ENCODE measurements at places on chromosomes 2 and 18. TPM values are rescaled to one million over a fixed set of nuclear protein-coding genes. Genes with fewer than 3 reads are reported as not detected.
A peak's percentile ranks its signal among the peaks of the same experiment; 100 is the strongest.

The RPL31 gene
- total RNA-seq = 1,014 TPM

DNA sequence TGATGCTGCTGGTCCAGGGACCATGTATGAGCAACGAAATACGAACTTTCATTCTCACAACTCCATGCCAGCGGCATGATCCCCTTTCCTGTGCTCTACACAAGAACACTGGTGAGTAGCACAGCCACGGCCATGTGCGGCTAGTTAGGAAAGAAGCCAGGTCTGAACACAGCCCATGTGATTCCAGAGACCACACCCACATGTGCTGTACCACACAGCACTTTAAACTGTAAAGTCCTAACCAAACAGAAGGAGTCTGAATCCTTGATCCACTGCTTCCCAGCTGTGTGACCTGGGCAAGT lies 33.0 kb upstream of the ACAA2 start:
- H3K27ac ChIP-seq = no peak overlapping the region
- H3K36me3 ChIP-seq = no peaks in the 10 kb centered on the region
- peaks cover 27% of the 10 kb centered on the region for H3K4me1 ChIP-seq

DNA sequence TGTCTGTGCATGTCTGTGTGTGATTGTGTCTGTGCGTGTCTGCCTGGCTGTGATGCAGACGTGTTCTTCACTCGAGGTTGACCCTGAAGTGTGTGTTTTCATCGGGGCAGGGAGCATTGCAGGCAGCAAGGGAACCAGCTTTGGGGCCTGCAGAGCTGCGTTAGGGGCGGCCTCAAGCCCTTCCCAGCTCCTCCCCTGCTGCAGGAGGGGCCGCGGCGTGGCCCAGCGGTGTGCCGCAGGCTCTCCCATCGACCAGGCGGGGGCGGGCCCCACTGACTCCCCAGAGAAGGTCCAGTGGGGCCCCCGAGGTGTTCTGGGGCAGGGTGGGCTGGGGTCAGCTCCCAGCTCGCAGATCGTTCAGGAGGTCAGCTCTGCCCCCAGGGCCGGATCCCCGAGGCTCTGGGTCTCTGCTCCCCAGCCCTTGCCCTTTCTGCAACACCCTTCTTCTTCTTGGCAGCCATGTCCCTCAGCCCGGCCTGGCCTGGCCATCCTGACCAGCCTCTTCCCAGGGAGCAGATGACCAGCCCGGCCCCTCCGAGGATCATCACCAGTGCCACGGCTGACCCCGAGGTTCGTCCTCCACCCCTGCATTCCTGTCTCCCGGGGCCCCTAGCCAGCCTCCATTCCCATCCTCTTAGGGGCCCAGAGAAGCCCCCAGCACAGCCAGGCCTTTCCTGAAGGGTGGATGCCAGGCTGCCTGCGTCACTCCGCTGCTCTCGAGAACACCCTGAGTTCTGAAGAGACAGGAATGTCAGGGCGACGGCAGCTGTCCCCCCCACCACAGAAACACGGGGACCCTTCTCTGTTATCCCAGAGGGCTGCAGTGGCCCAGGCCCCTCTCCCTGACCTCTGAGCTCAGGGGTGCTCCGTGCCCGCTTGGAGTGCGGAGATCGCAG lies 11.1 kb upstream of the KLHL30 start:
- H3K27ac ChIP-seq = no peak overlapping the region
- no peak overlapping the region for H3K4me3 ChIP-seq
- H3K36me3 ChIP-seq = no peaks in the 10 kb centered on the region
- no peaks in the 10 kb centered on the region for H3K27me3 ChIP-seq
- peak; percentile 79 for DNase-seq

GRCh38 chr2:147614979-147615470 lies 229.8 kb upstream of the ACVR2A start:
- DNase-seq = no peak
- peaks cover 7% of the 10 kb centered on the region for H3K27me3 ChIP-seq

The EDAR gene
- not detected for total RNA-seq

The ALPP gene
- total RNA-seq = not detected

The ZBTB7C gene
- 1.4 TPM for total RNA-seq

- H3K27me3 ChIP-seq = peaks cover 48% of the 10 kb centered on the region
- DNase-seq = no peak
- H3K27ac ChIP-seq = no peak overlapping the region
- no peak overlapping the region for H3K4me3 ChIP-seq
- H3K4me1 ChIP-seq = peaks cover 25% of the 10 kb centered on the region
Measured at GRCh38 chr2:85761946-85762345, 8.2 kb downstream of the ATOH8 start.

- no peaks in the 10 kb centered on the region for H3K27me3 ChIP-seq
- H3K36me3 ChIP-seq = peaks cover 2% of the 10 kb centered on the region
- DNase-seq = no peak
- H3K4me1 ChIP-seq = peaks cover 31% of the 10 kb centered on the region
- no peak overlapping the region for H3K4me3 ChIP-seq
Measured at GRCh38 chr2:204449977-204450376, 95.3 kb upstream of the PARD3B start.

The TBR1 gene
- total RNA-seq = not detected

The NAT8 gene
- total RNA-seq = not detected

DNA sequence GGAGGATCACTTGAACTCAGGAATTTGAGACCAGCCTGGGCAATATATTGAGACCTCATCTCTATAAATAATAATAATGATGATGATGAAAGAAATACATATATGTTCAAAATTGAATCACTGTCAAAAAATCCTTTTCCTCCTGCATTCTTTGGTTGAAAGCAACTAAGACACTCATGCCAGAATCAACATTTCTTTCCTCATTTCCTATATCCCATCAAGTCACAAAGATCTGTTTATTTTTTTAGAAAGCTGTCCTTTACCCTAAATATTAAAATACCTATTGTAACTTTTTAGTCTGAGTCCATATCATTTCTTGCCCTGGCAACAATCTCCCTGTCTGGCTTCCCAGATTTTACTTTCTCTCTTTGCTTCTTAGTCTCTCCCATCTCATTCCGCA lies 31.8 kb upstream of the PPP4R3B start:
- no peaks in the 10 kb centered on the region for H3K27me3 ChIP-seq
- no peak overlapping the region for H3K4me3 ChIP-seq
- DNase-seq = no peak
- H3K36me3 ChIP-seq = peaks cover 3% of the 10 kb centered on the region
- H3K27ac ChIP-seq = peak overlapping the region; percentile 45

- H3K27me3 ChIP-seq = no peaks in the 10 kb centered on the region
- peaks cover 68% of the 10 kb centered on the region for H3K4me1 ChIP-seq
- no peak for DNase-seq
- peak overlapping the region; percentile 56 for H3K27ac ChIP-seq
- H3K4me3 ChIP-seq = no peak overlapping the region
Measured at GRCh38 chr2:234960175-234961088, 8.6 kb downstream of the SH3BP4 start.

DNA sequence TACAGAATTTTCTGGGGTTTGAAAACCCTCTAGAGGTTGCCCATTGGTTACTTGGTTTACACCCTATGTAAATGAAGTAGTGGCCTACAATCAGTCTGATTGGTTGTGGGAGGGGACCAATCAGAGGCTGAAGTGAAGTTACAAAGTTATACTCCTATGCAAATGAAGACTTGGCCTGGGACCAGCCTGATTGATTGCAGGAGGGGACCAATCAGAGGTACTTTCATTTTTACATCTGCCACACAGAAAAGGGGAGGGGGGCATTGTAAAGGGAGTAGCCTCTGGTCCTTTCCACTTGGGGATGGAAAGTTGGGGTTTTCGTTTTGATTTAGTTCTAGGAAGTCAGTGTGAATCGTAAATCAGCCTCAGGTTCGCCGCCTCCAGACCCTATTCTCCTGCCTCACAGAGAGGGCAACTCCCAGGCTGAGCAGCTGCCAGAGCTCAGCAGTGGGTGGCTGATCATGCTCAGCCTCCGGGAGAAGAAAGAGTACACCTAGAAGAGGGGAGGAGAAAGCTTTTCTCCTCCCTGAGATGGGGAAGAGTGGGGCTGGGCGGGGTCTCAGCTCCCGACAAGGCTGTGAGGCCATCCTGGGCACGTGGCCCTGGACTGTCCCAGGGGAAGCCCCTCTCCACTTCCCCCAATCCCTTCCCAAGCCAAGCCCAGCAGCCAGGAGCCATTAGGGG lies 372.5 kb downstream of the GALR1 start:
- H3K27ac ChIP-seq = no peak overlapping the region
- no peaks in the 10 kb centered on the region for H3K4me1 ChIP-seq
- H3K27me3 ChIP-seq = no peaks in the 10 kb centered on the region
- no peak for DNase-seq
- no peaks in the 10 kb centered on the region for H3K36me3 ChIP-seq

DNA sequence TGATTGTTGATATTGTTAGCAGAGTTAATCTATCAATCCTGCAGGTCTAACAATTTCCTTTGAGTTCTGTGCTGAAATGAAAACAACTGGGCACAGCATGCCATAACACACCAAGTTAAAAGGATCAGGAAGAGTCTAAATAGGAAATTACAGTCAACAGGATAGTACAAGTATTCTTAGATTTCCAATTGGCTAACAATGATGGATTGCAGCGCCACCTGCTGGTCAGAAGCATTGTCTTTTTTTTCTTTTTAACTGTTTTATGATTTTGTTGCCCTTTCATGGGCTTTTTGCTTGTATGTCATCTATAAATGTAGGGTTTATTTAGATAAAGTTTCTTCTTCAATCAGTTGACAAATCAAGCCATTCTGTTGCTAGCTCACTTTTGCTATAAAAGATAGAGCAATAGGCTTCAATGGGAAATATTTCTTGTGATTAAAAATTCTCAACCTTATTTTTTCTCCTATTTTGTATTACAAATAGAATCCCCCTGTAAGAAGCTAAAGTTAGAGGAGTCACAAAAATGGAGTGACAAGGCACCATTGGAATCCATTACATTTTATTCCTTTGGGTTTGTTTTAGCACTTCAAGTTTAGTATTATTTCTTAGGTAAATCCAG lies 40.8 kb upstream of the RPRM start:
- H3K27me3 ChIP-seq = peaks cover 20% of the 10 kb centered on the region
- no peak overlapping the region for H3K27ac ChIP-seq
- H3K4me3 ChIP-seq = no peak overlapping the region
- DNase-seq = no peak
- no peaks in the 10 kb centered on the region for H3K36me3 ChIP-seq
- no peaks in the 10 kb centered on the region for H3K4me1 ChIP-seq

DNA sequence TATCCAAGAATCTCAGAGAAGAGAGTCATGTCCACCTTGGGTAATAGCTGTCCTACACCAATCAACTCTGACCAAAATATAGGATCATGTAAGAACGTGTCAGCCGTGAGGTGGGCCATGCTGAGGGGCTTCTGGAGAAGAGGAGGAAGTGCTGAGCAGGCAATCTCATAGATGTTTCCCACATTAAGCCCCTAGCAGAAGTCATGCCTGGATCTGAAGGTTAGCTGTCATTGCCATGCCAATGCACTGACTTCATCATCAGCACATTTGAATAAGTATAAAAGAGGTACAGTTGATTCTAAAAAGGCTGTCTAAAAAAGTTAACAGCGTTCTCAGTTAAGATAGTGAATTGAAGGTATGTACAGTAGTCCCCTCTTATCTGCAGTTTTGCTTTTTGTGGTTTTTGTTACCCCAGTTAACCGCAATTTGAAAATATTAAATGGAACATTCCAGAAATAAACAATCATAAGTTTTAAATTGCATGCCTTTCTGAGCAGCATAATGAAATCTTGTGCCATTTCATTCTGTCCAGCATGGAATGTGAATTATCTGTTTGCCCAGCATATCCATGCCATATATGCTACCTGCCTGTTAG lies 67.2 kb upstream of the TMEM17 start:
- H3K4me3 ChIP-seq = no peak overlapping the region
- H3K27me3 ChIP-seq = peaks cover 4% of the 10 kb centered on the region
- DNase-seq = no peak

DNA sequence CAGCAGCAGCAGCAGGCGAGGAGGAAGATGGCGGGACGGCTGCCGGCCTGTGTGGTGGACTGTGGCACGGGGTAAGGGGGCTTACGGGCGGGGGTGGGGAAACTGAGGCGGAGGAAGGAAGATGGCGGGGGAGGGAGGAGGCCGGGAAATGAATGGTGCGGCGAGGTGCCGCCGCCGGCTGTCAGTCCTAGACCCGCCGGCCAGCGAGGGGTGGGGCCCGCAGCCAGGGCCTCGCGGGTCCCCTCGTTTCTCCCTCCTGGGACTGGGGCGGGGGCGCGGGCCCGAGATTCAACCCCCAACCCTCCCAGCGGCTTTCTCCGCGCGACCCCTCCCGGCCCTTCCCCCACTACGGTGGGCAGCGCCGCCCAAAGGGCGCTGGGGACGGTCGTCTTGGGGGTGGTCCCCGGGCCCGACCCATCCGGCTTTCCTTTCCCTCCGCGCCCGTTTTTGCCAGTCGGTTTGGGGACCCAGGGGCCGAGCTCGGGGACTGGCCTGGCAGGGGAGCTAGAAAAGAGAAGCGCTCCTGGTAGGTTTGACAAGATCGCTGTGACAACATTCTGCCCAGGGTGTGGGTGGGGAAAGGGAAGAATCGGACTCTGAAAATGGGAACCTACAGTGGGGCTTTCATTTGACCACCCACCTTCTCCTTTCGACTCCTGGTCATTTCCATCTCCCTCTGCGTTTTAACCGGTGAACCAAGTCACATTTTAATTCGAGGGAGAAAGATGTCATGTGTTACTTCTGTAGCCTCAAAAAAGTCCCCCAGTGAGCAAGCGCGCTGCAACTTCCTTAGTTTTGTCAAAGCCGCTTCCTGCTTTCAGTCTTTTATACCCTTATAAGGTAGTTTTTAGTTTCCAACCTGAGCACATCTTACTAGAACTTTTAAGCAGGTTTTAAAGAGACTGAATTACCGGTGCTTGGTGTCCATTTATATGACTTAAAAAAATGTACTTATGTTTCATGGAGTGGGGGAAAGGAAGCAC lies 655 bp downstream of the ACTR3 start:
- DNase-seq = no peak
- H3K4me1 ChIP-seq = peaks cover 75% of the 10 kb centered on the region
- no peaks in the 10 kb centered on the region for H3K27me3 ChIP-seq
- H3K4me3 ChIP-seq = peak overlapping the region; percentile 96
- H3K27ac ChIP-seq = peak overlapping the region; percentile 98

DNA sequence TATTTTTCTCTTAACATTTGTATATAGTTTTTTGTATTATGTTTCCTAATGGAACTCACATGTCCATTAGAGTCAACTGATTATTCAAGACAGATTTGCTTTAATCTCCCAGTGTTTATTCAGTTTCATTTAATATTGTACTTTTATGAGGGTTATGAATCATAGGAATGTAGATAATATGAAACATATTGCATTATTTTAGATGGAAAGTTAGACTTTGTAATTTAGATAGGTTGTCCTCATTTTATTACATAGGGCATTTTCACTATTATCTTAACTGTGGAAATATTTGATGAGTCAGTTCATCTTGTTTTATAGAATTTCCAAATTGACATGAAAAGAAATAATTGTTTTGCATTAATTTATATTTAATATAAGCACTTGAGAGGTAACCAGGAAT lies 240.8 kb downstream of the PLCL1 start:
- H3K4me3 ChIP-seq = no peak overlapping the region
- H3K36me3 ChIP-seq = no peaks in the 10 kb centered on the region
- H3K27ac ChIP-seq = no peak overlapping the region
- H3K27me3 ChIP-seq = peaks cover 4% of the 10 kb centered on the region
- H3K4me1 ChIP-seq = no peaks in the 10 kb centered on the region
- DNase-seq = no peak
